Left ventricle myocardium inferior (tissue), 1 donor: ENCODE measurements at places on chromosomes 5 and 9.

GRCh38 chr9:126521089-126521488, 92.6 kb upstream of the LMX1B start:
- H3K4me1 ChIP-seq: peaks cover 34% of the 10 kb centered on the region
- H3K4me3 ChIP-seq: no peak overlapping the region
- peaks cover 99% of the 10 kb centered on the region for H3K27me3 ChIP-seq
- DNase-seq: no peak
- no peaks in the 10 kb centered on the region for H3K36me3 ChIP-seq

DNA sequence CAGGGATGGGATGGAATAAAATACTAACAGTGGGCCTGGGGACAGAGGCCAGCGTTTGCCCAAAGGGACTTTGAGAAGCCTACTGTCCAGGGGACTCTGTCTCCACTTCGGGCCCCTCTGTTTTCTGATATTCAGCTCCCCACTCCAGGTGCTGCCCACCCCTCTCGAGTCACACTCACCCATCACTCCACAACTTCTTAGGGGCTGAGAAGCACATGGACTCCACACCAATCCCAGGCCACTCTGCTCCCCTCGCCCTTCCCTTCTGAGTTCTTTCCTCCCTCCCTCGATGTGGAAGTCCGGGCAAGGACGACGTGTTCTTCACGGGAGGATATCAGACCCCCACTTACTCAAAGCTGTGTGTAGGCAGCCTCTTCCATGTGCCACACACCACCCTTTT, 124.5 kb downstream of the BARX1 start:
- peaks cover 61% of the 10 kb centered on the region for H3K27me3 ChIP-seq
- H3K4me1 ChIP-seq: peaks cover 12% of the 10 kb centered on the region

- H3K27me3 ChIP-seq: no peaks in the 10 kb centered on the region
- H3K4me3 ChIP-seq: no peak overlapping the region
- no peak for DNase-seq
- no peak overlapping the region for H3K27ac ChIP-seq
- peaks cover 10% of the 10 kb centered on the region for H3K4me1 ChIP-seq
Observed at GRCh38 chr9:14526504-14526903, 166.7 kb downstream of the ZDHHC21 start.

DNA sequence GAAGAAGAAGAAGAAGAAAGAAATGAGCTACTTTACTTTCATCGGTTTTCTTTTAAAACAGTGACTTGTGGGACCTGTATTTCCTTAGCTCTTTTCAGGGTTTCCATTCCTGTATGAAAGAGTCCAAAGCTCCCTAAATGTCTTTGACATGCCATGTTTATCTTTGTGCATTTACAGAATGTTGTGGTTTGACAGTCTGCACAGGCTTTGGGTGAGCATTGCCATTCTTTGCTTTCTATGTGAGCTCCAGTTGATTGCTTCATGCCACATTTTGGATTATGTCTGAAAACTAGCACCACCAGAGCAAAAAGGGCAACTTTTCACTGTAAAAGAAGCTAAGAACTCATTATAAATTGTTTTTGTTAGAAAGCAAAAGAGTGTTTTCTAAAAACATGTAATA, 733.4 kb downstream of the TLE4 start:
- H3K4me3 ChIP-seq: no peak overlapping the region
- H3K27me3 ChIP-seq: no peaks in the 10 kb centered on the region

DNA sequence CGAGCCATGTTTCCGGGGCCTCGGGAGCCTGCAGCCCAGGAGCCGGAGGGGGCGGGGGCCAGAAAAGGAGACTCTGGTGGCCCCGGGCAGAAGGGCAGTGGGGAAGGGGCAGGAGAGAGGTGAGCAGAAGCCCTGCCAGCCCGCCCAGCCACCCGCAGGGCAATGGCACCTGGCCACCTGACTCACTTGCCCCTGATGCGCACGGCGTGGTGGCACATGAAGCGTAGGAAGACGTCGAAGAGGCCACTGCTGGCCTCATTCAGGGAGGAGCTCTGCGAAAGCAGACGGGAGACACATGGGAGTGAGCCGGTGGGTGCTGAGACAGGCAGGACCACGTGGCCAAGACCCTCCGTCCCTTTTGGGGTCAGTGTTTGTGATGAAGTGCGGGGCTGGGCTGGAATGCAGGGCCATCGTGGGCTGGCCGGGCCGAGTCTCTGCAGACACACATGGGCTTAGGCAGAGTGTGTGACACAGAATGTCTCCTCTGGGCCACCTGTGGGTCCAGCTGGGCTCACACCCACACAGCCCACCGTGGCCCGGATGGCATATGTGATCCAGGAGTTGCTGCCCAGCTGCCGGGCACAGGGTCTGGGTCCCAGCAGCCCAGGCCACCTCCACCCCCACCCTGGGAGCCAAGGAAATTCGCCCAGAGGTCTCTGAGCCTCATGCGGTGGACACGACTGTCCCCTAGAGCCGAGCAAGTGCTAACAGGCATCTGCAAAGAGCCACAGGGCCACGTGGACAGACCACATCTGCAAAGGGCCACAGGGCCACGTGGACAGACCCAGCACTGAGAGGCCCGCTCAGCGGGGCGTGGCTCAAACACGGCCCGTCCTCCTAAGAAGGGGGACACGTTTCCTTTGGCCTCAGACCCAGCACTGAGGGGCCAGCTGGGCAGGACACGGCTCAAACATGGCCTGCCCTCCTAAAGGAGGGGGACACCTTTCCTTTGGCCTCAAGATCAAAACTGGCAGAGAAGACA, 23.6 kb downstream of the TERT start:
- H3K36me3 ChIP-seq: no peaks in the 10 kb centered on the region
- no peak overlapping the region for H3K4me3 ChIP-seq
- H3K4me1 ChIP-seq: no peaks in the 10 kb centered on the region
- H3K27ac ChIP-seq: no peak overlapping the region
- DNase-seq: no peak

DNA sequence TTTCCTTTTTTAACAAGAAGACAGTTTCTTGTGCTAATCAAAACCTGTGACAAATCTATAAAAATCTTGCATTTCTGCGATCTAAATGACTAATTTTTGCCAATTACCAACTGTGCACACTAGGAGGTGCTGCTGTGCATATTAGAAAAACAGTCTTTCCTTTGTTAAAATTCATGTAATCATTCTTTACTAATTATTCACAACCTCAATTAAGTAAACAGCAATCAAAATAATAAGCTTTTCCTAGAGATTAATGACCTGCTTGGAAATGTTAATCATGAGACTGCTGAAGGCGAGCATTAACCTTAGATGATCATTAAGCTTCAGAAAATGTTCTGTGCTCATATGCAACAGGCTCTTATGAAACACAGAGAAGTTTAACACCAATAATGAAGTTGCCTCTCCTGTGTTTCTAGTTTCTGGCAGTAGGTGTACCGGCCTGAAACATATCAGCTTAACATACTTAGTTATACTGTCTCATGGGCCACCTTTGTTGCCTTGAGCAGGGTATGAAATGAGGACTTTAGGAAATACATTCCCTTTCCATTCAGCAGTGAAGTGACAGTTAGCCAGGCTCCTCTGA, 17.7 kb downstream of the RFESD start:
- H3K36me3 ChIP-seq: no peaks in the 10 kb centered on the region
- peaks cover 16% of the 10 kb centered on the region for H3K4me1 ChIP-seq
- no peak for DNase-seq
- no peak overlapping the region for H3K4me3 ChIP-seq

GRCh38 chr9:78695519-78695918, 398.6 kb downstream of the PSAT1 start:
- no peaks in the 10 kb centered on the region for H3K36me3 ChIP-seq
- H3K27ac ChIP-seq: no peak overlapping the region
- DNase-seq: no peak
- H3K4me3 ChIP-seq: no peak overlapping the region
- no peaks in the 10 kb centered on the region for H3K4me1 ChIP-seq

- H3K4me1 ChIP-seq: peaks cover 37% of the 10 kb centered on the region
- peak overlapping the region; percentile 77 for H3K4me3 ChIP-seq
- peaks cover 76% of the 10 kb centered on the region for H3K27me3 ChIP-seq
Observed at GRCh38 chr5:43042626-43043399, 2.7 kb upstream of the ANXA2R start.

- H3K27ac ChIP-seq: peak overlapping the region; percentile 97
- H3K36me3 ChIP-seq: no peaks in the 10 kb centered on the region
- peak overlapping the region; percentile 85 for H3K4me3 ChIP-seq
- H3K4me1 ChIP-seq: peaks cover 63% of the 10 kb centered on the region
- H3K27me3 ChIP-seq: no peaks in the 10 kb centered on the region
Observed at GRCh38 chr5:172641359-172642050, 442 bp downstream of the NEURL1B start.

- H3K27ac ChIP-seq: no peak overlapping the region
- H3K27me3 ChIP-seq: no peaks in the 10 kb centered on the region
- H3K4me3 ChIP-seq: no peak overlapping the region
Observed at GRCh38 chr5:113524927-113525326, 11.4 kb downstream of the YTHDC2 start.

- DNase-seq: no peak
- H3K4me3 ChIP-seq: no peak overlapping the region
- H3K27ac ChIP-seq: peak overlapping the region; percentile 57
- H3K36me3 ChIP-seq: no peaks in the 10 kb centered on the region
- H3K27me3 ChIP-seq: no peaks in the 10 kb centered on the region
- peaks cover 38% of the 10 kb centered on the region for H3K4me1 ChIP-seq
Observed at GRCh38 chr5:172550096-172550765, 90.8 kb upstream of the NEURL1B start.

- DNase-seq: no peak
- H3K4me1 ChIP-seq: no peaks in the 10 kb centered on the region
- no peak overlapping the region for H3K4me3 ChIP-seq
- no peaks in the 10 kb centered on the region for H3K27me3 ChIP-seq
- H3K36me3 ChIP-seq: no peaks in the 10 kb centered on the region
Observed at GRCh38 chr5:131416729-131417128, 152.9 kb downstream of the CDC42SE2 start.

GRCh38 chr5:9062873-9063272, 483.0 kb downstream of the SEMA5A start:
- peaks cover 16% of the 10 kb centered on the region for H3K4me1 ChIP-seq
- DNase-seq: no peak
- no peaks in the 10 kb centered on the region for H3K27me3 ChIP-seq
- H3K27ac ChIP-seq: no peak overlapping the region
- no peak overlapping the region for H3K4me3 ChIP-seq

GRCh38 chr9:107637421-107638420, 148.2 kb upstream of the KLF4 start:
- no peaks in the 10 kb centered on the region for H3K36me3 ChIP-seq
- peak overlapping the region; percentile 98 for H3K27ac ChIP-seq
- peaks cover 23% of the 10 kb centered on the region for H3K4me1 ChIP-seq
- H3K27me3 ChIP-seq: no peaks in the 10 kb centered on the region

GRCh38 chr9:89527084-89527483, 29.2 kb upstream of the SEMA4D start:
- H3K4me1 ChIP-seq: no peaks in the 10 kb centered on the region
- H3K27me3 ChIP-seq: peaks cover 5% of the 10 kb centered on the region
- H3K4me3 ChIP-seq: no peak overlapping the region
- no peak overlapping the region for H3K27ac ChIP-seq
- DNase-seq: peak; percentile 57

- peak; percentile 96 for DNase-seq
- no peaks in the 10 kb centered on the region for H3K27me3 ChIP-seq
- no peaks in the 10 kb centered on the region for H3K36me3 ChIP-seq
- H3K27ac ChIP-seq: peak within 1 kb of the TSS; percentile 99
- H3K4me3 ChIP-seq: peak within 1 kb of the TSS; percentile 99
Observed at GRCh38 chr9:95317119-95317892, at the start of gene FANCC. FANCC (minus strand) TSS chr9:95317709; CDS start chr9:95249291, 68,418 bp downstream.

GRCh38 chr5:124030043-124030491, 518.1 kb downstream of the CSNK1G3 start:
- no peaks in the 10 kb centered on the region for H3K27me3 ChIP-seq
- no peak overlapping the region for H3K4me3 ChIP-seq
- no peak for DNase-seq
- H3K27ac ChIP-seq: no peak overlapping the region
- H3K4me1 ChIP-seq: no peaks in the 10 kb centered on the region

GRCh38 chr9:37036776-37037502, 2.9 kb upstream of the PAX5 start:
- no peak overlapping the region for H3K27ac ChIP-seq
- H3K4me3 ChIP-seq: peak overlapping the region; percentile 68
- peaks cover 100% of the 10 kb centered on the region for H3K27me3 ChIP-seq
- DNase-seq: no peak
- peaks cover 46% of the 10 kb centered on the region for H3K4me1 ChIP-seq

GRCh38 chr5:141784529-141784928, 93.7 kb downstream of the PCDH1 start:
- DNase-seq: no peak
- peaks cover 31% of the 10 kb centered on the region for H3K4me1 ChIP-seq
- H3K36me3 ChIP-seq: no peaks in the 10 kb centered on the region

DNA sequence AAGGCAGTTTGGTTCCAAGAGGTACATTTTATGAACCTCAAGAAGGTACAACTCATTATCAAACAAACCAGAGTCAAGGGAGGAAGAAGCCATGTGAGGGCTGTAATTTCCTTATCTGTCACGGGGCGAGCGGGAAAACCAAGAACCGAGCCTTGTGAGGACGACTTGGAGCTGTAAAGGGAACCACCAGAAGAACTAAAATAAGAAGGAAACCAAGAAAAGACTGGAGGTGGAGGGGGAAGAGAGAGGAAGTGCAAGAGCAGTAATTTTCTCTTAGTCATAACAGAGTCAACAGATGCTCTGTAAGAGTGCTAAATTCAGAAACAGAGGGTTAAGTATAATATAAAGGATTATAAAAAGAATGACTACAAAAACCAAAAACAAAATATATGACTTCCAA, 127.1 kb downstream of the DIRAS2 start:
- no peak overlapping the region for H3K4me3 ChIP-seq
- no peak for DNase-seq
- H3K4me1 ChIP-seq: no peaks in the 10 kb centered on the region
- no peak overlapping the region for H3K27ac ChIP-seq
- H3K36me3 ChIP-seq: no peaks in the 10 kb centered on the region
- H3K27me3 ChIP-seq: peaks cover 3% of the 10 kb centered on the region

DNA sequence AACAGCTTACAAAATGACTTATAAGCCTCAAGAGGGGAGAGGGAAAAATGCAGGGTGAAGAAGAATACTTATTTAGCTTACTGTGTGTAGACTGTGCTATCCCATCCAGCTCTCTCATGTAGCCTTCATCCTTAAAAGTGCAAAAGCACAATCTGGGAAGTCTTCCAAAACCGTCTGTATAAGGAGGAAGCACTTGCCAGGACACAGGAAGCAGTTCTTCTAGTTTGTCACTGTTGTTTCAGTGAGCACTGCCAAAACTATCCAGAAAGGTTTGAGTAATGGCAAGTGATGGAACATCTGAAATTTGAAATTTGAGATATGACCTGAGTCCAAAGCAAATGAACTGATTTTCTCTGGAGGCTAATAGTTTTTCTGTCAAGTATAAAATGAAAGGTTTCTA, 140.8 kb upstream of the ISL1 start:
- no peaks in the 10 kb centered on the region for H3K4me1 ChIP-seq
- no peak overlapping the region for H3K4me3 ChIP-seq
- no peak overlapping the region for H3K27ac ChIP-seq
- DNase-seq: no peak
- no peaks in the 10 kb centered on the region for H3K27me3 ChIP-seq

- no peak overlapping the region for H3K27ac ChIP-seq
- H3K27me3 ChIP-seq: peaks cover 8% of the 10 kb centered on the region
- no peak for DNase-seq
Observed at GRCh38 chr9:129525656-129526196, 95.2 kb downstream of the C9orf50 start.
